ENCODE measurements at places on chromosomes 7 and 10.

GRCh38 chr10:59465088-59465487 is 102.7 kb upstream of the FAM13C start:
- DNase-seq: no peak

DNA sequence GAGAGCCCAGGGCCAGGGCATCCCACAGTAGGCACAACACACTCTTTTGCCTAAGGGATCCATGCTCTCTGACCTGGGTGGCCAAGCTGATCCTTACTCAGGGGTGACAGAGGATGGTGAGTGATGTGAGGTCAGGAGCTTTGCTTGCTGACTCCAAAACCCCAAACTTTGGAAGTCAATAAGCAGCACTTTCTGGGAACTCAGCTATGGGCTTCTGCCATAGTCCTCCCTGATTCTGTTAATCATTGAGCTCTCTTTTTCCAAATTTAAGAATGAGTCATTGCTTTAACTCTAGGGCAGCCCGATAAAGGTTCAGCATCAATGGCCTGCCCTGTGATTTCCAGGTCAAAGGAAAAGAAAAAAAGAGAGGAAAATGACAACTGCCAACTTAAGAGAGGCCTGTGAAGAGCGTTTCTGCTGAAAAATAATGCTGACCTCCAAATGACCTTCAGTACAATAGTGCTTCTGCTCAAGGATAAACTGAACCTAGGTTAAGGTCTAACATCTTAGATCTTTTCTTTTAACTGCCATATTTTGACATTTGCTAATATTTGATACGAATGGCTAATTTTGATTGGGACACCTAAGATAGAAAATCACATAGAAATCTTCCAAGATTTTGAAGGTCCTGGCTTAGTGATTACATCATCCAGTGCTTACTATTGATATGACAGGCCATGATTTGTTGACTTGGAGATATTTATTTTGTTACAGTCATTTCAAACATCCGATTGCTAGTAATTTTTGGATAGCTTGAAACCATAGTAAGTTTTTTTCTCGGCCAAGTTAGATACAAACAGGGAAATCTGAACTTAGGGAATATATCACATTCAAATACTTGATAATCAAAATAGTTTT is 20.8 kb upstream of the RELN start:
- DNase-seq: no peak

GRCh38 chr10:37856881-37857286 is 526 bp downstream of the ZNF248 start:
- peak; percentile 4 for DNase-seq

- DNase-seq: no peak
Measured at GRCh38 chr7:121872831-121873288, at the start of gene PTPRZ1. PTPRZ1 (plus strand) TSS chr7:121873161; CDS start chr7:121873500, 339 bp downstream.

- no peak for DNase-seq
Measured at GRCh38 chr10:94006591-94007550, 13.1 kb downstream of the PLCE1 start.

DNA sequence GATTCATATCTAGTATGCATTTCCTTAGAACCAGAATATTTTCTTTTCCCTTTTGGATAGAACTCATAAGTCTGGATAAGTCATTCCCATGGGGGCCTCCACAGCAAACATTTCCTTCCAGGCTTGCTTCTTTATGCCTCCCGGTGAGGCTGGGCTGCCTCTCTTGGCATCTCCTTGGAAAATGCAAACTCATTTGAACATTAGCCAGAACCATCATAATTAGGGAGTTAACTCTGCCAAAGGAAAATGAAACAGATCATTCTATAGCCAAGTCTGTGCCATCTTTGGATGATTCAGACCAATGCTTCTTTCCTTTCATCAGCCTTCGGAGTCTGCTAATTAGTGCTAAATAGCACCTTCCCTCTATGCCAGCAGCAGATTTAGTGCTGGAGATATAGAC is 81.1 kb downstream of the PLPP4 start:
- DNase-seq: no peak

- DNase-seq: no peak
Measured at GRCh38 chr10:6115411-6115810, 26.6 kb downstream of the RBM17 start.

DNA sequence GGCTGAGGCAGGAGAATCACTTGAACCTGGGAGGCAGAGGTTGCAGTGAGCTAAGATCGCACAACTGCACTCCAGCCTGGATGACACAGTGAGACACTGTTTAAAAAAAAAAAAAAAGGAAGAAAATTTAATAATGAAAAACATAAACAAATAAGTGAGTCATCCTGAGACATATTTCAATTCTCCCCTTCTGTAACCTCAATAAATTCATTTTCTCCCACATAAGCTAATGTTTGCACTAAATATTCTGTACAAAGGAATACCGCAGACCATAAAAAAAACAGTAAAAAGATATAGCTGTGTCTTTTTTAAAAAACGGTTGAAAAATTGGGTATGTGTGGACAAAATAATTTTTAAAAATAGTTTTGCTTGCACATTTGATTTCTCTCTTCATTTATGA is 654.0 kb downstream of the KCNMA1 start:
- DNase-seq: no peak

- no peak for DNase-seq
Measured at GRCh38 chr7:19024261-19024660, 93.2 kb downstream of the TWIST1 start.

DNA sequence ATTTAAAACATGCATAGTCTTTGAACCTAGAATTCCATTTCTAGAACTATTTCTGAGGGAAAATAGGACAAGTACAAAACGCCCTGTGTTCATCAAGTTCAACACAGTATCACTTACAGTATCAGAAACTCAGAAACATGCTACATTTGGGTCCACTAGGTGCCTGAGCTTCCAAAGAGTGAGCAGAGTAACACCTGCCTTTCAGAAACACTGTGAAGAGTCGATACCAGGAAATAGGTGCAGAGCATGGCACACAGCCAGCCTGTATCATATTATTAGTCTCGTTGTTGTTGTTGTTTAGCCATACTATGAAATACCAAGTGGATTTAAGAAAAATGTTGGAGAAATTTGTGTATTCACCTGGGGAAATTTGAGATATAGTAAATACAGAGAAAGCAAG is 392.1 kb upstream of the MGMT start:
- DNase-seq: no peak

DNA sequence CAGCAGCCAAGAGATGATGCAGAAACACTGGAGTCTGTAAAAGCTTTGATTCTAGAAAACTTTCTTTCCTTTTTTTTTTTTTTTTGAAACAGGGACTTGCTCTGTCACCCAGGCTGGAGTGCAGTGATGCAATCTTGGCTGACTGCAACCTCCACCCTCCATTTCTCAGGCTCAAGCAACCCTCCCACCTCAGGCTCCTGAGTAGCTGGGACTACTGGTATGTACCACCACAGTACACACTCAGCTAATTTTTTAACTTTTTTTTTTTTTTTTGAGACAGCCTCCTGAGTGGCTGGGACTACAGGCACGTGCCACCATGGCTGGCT is 17.0 kb upstream of the BAG3 start:
- DNase-seq: no peak

GRCh38 chr7:157018328-157018996 is 8.0 kb upstream of the MNX1 start:
- DNase-seq: no peak

GRCh38 chr10:3578159-3578558 is 206.8 kb downstream of the KLF6 start:
- DNase-seq: no peak

- DNase-seq: no peak
Measured at GRCh38 chr10:78729366-78729765, 339.4 kb upstream of the ZMIZ1 start.

GRCh38 chr10:52143338-52143737 is 170.7 kb upstream of the DKK1 start:
- DNase-seq: no peak

DNA sequence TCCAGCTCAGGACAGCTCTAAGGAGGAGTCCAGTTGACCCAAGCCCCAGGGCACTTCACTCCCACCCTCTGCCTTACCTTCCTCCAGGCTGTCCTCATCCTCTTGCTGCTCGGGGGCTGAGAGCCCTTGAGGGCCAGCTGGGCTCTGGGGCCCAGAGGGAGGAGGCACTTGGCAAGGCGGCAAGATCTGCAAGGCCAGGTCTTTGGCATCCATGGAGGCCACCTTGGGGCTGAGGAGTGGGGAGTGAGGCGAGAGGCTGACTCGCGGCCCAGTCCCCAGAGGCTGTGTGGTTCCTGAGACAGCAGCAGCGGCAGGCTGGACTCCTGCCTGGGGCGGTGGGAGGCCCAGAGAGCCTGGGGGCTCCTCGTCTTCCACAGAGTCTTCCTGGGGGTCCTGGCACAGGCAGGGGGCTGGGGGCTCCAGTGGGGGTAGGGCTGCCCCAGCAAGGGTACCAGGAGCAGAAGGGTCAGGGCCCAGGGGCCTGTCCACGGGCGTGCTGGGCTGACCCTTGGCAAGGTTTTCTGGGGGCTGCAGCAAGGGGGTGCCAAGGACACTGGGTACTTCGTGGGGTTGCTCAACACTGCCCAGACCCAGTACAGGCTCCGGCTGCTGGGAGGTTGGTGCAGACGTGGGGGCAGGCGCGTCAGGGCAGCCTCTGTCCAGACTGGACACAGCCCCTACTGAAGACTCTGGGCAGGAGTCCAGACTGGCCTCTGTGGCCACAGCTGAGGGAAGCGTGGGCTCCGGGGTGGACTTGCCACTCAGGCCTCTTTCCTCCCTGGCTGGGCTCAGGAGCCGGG is 6.5 kb downstream of the NACAD start:
- DNase-seq: no peak

DNA sequence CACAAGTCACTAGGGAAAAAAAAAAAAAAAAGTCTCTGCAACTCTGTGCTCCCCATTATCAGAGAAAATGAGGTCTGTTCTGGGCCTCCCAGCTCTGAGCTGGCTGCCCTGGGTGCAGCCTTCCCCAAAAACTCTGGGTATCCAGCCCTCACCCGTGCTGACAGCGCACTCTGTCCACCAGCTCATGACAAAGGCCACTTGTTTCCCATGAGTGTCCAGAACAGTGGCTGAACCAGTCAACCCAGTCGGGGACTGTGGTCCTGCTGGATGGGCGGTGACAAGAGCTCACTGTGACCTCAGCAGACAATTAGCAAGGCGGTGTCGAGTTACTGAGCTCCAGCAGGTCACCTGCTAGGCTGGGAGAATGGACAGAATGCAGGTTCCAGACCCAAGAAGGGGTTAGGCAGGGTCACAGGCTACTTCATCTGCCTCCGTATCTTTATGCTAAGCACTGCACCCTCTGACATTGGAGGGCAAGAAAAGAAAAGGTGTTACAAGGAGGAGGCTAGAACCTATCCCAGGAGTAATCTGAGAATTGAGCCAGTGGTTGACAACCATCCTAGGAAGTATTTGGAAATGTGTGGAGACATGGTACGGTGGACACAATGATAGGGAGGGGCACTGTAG is 37.2 kb downstream of the DLG5 start:
- DNase-seq: no peak

GRCh38 chr7:22545529-22545928 is 45.5 kb upstream of the STEAP1B start:
- no peak for DNase-seq

DNA sequence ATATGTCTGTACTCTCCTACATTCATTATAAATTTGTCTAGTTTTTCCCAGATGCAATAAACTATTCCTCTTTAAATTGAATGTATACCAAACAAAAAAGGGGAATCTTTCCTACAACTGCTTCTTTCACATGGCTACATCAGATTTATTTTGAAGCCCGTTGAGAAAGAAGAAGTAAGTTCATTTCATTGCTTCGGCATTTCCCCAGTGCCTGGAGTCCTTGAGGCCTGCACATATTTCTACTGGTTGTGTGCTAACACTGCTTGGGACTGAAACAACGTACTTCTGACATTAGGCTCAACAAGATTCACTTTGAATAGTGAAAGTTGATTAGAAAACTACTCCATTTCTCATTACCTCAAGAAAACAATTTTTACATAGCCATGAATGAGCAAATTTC is 201.7 kb downstream of the PHF14 start:
- no peak for DNase-seq

GRCh38 chr10:116470768-116471415 is 43.2 kb downstream of the PNLIPRP3 start:
- no peak for DNase-seq

DNA sequence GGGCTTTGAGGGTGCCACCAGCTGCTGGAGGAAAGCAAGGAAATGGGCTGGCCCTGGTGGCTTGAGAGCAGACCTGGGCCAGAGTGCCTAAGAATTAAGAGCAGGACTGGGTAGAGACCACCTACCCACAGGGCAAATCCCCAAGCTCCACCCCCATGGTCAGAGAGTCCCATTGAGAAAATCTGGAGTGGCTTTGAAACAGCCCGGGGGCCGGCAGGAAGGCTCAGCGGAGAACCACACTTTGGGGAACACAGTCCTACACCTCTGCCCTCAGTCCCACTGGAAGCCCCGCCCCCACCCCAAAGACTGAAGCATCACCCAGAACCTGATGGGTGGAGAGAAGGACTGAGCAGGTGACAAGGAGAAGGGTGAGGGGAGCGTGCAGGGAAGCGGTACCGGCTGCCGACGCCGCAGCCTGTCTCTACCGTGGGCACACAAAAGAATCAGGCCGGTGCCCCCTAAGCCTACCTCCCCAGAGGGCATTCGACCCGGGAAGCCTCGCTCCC is 3.6 kb downstream of the SMARCD3 start:
- no peak for DNase-seq

- DNase-seq: no peak
Measured at GRCh38 chr7:101676956-101677355, 47.9 kb upstream of the MYL10 start.

DNA sequence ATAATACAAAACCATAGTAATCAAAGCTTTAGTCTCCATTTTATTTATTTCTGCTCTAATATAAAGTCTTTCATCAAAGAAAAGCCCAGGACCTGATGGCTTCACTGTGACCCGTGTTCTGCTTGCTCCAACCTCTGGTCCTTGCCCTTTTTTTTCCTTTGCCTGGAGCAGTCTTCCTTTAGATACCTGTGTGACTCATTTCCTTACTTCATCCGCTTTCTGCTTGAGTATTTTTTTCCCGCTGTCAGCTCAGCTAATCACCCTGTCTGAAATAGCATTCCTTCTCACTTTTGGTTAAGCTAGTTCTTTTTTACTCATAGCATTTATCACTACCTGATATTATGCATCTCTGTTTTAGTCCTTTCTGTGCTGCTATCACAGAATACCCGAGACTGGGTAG is 194.8 kb downstream of the ABCA13 start:
- no peak for DNase-seq

GRCh38 chr10:76899490-76899889 is 738.1 kb downstream of the KCNMA1 start:
- no peak for DNase-seq

- DNase-seq: no peak
Measured at GRCh38 chr10:74445493-74445892, 294.5 kb downstream of the ADK start.

- no peak for DNase-seq
Measured at GRCh38 chr7:141640239-141640840, 61.6 kb downstream of the DENND11 start.

DNA sequence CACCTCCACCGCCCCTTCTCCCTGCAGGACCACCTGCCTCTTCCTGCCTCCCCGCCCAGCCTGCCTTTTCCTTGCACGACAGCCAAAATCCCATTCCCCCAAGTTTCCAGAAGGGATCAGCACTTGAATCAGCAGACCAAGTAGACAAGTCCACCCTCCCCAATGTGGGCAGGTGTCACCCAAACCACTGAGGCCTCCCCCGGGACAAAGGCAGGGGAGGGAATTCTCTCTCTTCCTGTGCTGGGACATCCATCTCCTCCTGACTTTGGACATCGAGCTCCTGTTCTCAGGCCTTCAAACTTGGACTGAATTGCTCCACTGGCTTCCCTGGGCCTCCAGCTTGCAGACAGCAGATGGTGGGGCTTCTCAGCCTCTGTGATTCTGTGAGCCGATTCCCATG is 21.6 kb upstream of the PSMG3 start:
- DNase-seq: no peak

- DNase-seq: no peak
Measured at GRCh38 chr10:29951441-29951931, 107.9 kb downstream of the JCAD start.

All from activated T-cell treated with anti-CD3 and anti-CD28 coated beads for 1 hour (primary cell).